Activated T-helper 9 cell treated with anti-CD3 and anti-CD28 coated beads, Interleukin-2, amount 50 U/mL, for 16 hours (primary cell): ENCODE measurements at places on chromosomes 5 and 9.
A peak's percentile ranks its signal among the peaks of the same experiment; 100 is the strongest.

GRCh38 chr5:5014586-5015235 is 125.4 kb upstream of the ADAMTS16 start:
- DNase-seq: no peak

DNA sequence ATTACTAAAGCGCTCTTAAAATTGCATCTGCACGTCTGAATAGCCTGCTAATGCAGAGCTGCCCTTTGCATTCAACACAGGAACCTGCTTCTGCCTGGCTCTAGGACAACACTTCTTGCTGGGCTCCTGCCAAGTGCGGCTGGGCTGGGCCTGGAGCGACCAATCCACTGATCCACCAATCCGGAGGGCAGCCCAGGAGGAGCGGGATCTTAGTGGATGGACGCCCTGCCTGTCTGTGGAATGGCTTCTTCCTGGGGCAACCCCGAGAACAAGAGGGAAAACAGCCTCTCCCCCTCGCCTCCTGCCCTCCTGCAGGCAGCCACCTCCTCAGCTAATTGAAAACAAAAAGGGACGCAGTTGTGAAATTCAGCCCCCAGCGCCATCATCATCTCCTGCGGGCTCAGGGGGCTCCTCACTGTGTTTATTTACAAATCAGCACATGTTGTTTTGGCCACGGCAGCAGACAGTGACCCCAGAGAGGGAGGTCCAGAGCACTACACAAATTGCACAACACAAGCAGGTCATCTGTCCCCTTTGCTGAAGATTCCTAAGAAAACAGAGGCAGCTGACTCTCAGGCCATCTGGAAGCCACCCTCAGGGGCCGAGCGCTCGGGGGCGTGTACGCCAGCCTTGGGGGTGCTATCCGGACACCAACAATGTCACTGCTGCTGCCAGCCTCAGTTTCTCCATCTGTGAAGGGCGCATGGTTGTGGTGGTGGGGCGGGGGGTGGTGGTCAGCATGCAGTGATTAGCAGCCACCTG is 57.3 kb downstream of the GADD45G start:
- no peak for DNase-seq

- DNase-seq: no peak
Measured at GRCh38 chr9:128034821-128035652, 32.1 kb downstream of the NAIF1 start.

GRCh38 chr9:37061768-37062167 is 27.7 kb upstream of the PAX5 start:
- DNase-seq: no peak

DNA sequence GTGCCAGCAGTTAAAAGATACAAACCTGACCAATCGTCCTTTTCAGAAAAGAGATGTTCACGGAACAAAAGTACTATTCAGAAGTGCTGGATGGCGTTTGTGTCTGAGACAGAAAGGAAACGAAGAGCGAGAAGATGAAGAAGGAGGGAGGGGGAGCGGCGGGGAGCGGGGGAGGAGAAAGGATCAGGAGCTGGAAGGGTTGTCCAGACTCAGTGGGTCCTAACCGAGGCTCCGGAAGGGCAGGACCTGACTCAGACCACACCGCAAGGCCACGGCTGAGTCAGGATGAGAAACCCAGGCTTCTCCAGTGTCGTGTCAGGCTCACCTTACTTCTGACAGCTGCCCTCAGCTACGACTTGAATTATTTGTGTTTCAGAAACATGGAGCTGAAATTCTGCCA is 46.2 kb downstream of the PAX5 start:
- no peak for DNase-seq

DNA sequence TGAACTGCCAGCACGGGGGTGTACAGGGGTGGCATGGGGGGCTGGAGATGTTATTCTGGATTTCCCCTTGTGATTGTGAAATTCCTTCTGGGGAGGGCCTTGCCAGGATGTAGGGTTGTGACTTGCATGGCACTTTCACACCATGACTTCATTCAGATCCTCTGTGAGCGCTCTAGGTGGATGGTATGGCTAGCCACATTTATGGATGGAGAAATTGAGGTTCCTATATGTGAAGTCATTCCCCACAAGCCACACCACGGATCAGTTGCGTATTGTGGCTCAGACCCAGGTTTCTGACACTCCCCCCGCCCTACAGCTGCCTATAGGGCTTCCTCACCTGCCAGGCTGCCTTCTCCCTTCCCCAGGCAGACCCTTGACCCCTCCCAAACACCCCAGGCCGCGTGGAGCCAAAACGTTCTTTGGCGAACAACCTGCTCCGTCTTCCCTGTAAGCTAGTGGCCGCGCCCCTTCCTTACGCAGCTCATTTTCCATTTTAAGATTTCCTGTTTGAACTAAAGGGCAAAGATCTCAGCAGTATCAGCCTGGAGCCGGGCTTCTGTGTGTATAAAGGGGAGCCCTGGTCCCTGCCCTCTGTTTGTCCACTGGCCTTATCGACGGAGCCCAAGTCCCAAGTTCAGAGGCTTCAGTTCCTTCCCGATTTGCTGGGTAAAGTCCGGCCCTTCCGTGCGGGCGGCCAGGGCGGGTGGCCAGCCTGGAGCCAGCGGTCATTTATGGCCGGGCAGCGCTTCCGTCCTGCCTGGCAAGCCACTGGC is 97.8 kb upstream of the KLF4 start:
- DNase-seq: no peak

- DNase-seq: peak; percentile 33
Measured at GRCh38 chr5:55344392-55344992, 36.7 kb downstream of the MTREX start.

GRCh38 chr9:89999534-90000370 is 394.9 kb downstream of the GADD45G start:
- DNase-seq: peak; percentile 28

DNA sequence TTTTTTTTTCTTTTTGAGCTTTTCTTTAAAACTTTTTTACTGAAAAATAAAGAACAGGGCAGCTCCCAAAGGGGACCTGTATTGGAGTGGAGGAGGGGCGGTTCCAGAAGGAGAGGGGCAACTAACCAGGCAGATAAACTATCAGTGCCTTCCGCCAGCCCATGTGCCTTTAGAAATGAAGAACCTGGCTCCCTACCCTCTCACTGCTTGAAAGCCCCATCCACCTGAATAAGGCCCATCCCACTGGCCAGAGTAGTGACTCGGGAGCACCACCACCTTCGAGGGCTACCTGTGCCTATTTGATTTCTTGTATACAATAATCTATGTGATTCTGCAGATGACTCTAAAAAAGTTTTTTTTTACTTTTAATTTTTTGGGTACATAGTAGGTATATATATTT is 276.7 kb downstream of the PSAT1 start:
- no peak for DNase-seq

- no peak for DNase-seq
Measured at GRCh38 chr5:65818592-65818991, 96.6 kb downstream of the NLN start.

DNA sequence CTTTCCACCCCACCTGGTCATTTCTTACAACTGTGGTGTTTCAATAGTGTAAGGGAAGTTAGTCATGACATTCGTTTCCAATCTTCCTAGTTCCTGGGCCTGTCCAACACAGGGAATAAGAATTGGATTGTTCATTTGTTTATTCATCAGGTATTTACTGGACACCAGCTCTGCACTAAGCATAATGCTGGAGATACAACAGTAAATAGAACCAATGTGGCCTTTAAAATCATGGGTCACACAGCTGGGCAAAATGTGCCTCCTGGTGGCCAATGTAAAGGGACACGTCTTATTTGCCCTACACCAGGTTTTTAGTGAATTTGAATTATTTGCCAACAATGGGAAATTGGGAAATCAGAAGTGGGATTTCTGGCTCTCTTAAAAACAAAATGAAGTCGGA is 10.4 kb downstream of the ABLIM3 start:
- no peak for DNase-seq

DNA sequence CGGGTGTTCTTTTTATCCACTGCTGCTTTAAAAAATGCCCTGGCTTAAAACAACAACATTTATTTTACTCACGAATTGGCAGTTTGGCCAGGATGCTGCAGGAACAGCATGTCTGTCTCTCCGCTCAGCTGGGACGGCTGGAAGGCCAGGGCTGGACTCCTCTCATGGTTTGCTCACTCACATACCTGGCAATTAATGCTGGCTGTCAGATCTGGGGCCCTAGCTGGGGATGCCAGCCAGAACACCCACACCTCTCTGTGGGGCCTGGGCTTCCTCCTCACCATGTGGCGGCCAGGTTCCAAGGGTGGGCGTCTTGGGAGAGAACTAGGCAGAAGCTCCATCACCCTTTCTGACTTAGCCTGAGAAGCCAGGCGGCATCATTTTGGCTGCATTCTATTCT is 189.1 kb upstream of the IL12B start:
- no peak for DNase-seq

DNA sequence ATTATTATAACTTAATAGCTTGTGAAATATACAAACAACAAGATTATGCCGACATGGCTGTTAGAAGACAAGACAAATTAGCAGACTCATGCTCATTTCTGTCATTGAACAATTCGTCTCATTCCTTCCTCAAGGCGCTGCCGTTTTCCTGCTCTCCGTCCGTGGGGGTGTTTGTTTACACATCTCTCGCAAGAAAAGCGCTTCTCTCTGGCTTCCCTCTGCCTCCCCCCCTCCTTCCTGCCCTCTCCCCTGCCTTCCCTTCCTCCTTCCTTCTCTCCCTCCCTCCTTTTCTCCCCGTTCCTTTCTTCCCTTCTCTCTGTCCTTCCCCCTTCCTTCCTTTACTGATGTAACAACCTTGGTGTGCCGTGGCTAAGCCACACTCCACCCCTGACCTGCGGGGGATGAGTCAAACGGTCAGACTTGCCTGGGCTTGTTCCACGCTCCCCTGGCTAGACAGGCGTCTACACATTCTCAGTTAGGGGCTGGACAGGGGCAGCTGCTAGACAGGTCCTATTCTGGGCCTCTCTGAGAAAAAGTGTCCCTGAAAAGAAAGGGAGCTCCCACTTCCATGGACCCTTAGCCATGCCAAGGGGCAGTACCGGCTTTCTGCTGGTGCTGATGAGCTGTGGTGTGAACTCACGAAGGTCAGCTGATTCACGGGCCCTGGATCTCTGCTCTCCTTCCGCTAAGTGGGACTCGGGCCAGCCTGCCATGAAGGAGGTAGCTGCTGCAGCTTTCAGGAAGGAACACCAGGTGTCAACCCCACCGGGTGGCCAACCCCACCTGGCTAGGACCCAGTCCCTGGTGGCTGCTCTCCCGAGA is 32.0 kb upstream of the SPTLC1 start:
- no peak for DNase-seq

- DNase-seq: no peak
Measured at GRCh38 chr9:121538221-121538620, 38.6 kb upstream of the GGTA1 start.

DNA sequence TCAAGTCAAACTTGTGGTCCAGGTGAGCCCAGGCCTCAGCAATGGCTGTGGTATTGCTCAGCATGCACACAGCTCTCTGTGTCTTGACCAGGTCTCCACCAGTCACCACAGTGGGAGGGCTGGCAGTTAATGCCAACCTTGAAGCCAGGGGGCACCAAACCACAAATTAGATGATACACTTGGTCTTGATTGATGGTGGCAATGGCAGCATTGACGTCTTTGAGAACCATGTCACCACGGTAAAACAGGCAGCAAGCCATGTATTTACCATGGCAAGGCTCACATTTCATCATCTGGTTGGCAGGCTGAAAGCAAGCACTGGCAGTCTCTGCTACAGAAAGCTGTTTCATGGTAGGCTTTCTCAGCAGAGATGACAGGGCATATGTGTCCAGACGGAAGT is 40.0 kb downstream of the NIM1K start:
- no peak for DNase-seq

GRCh38 chr5:79023348-79023747 is 38.2 kb upstream of the ARSB start:
- DNase-seq: no peak
